ENCODE measurements at places on chromosomes 5 and 9. TPM values are rescaled to one million over a fixed set of nuclear protein-coding genes. Genes with fewer than 3 reads are reported as not detected.

MZB1 gene
- total RNA-seq = 0.16 TPM

IFNB1 gene
- not detected for total RNA-seq

S1PR3 gene
- 3.1 TPM for total RNA-seq

IGIP gene
- total RNA-seq = 6.0 TPM

FGF1 gene
- total RNA-seq = 0.44 TPM

IL5 gene
- total RNA-seq = not detected

ZNF883 gene
- total RNA-seq = 0.50 TPM

SLC46A2 gene
- total RNA-seq = not detected

All from bladder microvascular endothelial cell (primary cell).